ENCODE measurements at places on chromosomes 3 and 15. TPM values are rescaled to one million over a fixed set of nuclear protein-coding genes. Genes with fewer than 3 reads are reported as not detected.

GRCh38 chr15:39598186-39598850, 17.4 kb downstream of the THBS1 start:
- H3K27me3 ChIP-seq, result no peaks in the 10 kb centered on the region
- peaks cover 8% of the 10 kb centered on the region for H3K4me1 ChIP-seq
- H3K36me3 ChIP-seq, result peaks cover 11% of the 10 kb centered on the region
- H3K27ac ChIP-seq, result peak overlapping the region; percentile 55

DNA sequence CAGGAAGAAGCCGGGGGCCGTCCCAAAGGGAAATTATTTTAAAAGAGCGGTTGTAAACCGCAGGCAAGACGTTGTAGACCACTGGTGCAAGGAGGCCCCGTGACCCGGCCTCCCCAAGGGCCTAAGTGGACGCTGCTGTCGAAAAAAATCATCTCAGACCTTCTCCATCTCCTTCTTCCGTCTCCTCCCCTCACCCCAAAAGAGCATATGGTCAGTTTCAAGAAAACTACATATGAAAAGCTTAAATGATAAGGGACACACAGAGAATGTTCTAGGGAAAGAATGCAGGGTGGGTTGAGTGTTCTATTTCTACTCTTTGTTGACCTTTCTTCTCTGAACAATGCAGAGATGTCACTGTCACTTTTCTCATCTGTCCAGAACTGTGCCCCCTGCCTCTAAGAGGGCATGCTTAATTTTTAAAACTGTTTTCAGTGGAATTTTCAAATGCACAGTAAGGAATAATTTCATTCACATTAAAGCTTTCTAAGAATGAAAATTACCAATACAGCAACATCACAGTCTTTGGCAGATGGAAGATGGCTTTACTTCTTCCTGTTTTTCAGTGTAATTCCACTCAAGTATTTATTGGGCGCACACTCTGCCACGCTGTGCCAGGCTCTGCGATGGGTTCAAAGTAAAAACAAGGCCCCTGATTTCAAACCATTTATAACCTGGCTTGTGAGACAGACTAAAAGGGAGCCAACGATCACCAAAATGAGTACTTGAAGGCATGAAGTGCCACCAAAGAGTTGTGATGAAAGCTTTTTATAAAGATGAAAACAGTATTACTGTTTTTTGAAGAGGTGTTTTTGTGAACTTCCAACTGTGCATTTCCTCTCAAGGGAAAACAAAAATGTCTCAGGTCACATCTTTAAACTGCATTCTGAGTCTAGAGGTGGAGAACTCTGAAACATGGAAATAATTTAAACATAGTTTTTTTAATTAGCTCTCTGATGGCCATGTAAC, 891 bp upstream of the TOP2B start:
- no peak for DNase-seq
- H3K27ac ChIP-seq, result peak overlapping the region; percentile 97
- no peaks in the 10 kb centered on the region for H3K36me3 ChIP-seq
- H3K4me3 ChIP-seq, result peak overlapping the region; percentile 83

Gene GPR87
- not detected for total RNA-seq

Gene PIGX
- 41.0 TPM for total RNA-seq

DNA sequence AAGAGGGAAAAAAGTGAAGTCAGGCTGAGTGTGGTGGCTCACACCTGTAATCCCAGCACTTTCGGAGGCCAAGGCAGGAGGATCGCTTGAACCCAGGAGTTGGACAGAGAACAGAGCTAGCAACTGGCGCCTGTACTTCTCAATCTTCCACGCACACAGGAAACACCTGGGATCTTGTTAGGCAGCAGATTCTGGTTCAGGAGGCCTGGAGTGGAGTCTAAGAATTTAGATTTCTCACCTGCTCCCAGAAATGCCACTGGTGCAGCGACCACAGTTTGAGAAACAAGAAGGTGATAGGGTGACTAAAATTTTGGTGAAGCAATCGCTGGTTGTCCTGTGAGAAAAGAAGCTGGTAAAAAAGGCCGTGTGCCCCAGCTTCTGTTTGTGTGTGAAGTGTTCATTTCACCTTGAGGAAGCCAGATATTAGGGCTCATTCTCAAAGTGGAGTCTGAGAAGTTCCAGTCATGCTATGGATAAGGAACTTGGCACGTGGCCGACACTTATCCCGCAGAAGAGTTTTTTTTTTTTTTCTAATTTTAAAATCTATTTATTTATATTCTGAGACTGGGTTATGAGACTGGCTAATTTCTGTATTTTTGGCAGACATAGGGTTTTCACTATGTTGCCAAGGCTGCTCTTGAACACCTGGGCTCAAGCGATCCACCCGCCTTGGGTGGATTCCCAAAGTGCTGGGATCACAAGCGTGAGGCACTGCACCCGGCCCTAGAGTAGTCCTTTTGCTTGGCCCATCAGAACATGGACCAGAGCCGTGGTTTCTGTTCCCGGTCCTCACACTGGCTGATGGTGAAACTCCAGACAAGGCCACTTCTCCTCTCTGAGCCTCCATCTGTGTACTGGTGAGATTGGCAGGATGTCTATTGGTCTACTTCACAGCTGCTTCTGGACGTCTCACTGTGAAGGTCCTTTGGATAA, 324.6 kb upstream of the PROK2 start:
- H3K27ac ChIP-seq, result no peak overlapping the region
- peaks cover 32% of the 10 kb centered on the region for H3K4me1 ChIP-seq
- peaks cover 2% of the 10 kb centered on the region for H3K27me3 ChIP-seq
- H3K36me3 ChIP-seq, result no peaks in the 10 kb centered on the region
- no peak overlapping the region for H3K4me3 ChIP-seq

Gene SYNPR
- total RNA-seq, result 0.28 TPM

DNA sequence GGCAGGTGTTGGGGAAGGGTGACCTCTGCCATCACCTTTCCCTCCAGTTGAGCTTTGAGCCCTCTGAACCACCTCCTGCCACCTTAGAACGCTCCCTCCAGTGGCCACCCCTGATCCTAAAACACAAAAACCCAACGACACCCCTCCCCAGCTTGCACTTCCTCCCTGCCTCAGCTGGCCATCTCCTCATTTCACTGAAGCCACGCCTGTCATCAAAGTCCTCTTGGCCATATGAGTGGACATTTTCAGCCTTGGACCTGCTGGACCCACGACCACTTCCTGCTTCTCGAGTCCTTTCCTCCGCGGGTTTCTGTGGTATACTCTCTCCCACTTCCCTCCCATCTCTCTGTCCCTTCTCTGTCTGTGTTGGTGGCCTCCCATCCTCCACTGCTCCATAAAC, 48.5 kb upstream of the NR2C2 start:
- H3K27me3 ChIP-seq, result no peaks in the 10 kb centered on the region
- no peak overlapping the region for H3K4me3 ChIP-seq
- no peak overlapping the region for H3K27ac ChIP-seq
- DNase-seq, result peak; percentile 39

GRCh38 chr3:46163556-46164041, 44.5 kb downstream of the CCR1 start:
- no peak overlapping the region for H3K4me3 ChIP-seq
- no peaks in the 10 kb centered on the region for H3K4me1 ChIP-seq
- no peaks in the 10 kb centered on the region for H3K36me3 ChIP-seq
- no peak for DNase-seq

Gene IQCF6
- not detected for total RNA-seq

- H3K27me3 ChIP-seq, result no peaks in the 10 kb centered on the region
- no peaks in the 10 kb centered on the region for H3K4me1 ChIP-seq
- DNase-seq, result no peak
Observed at GRCh38 chr3:5047764-5048419, 68.7 kb downstream of the BHLHE40 start.

Gene IMPG2
- total RNA-seq, result 1.4 TPM

DNA sequence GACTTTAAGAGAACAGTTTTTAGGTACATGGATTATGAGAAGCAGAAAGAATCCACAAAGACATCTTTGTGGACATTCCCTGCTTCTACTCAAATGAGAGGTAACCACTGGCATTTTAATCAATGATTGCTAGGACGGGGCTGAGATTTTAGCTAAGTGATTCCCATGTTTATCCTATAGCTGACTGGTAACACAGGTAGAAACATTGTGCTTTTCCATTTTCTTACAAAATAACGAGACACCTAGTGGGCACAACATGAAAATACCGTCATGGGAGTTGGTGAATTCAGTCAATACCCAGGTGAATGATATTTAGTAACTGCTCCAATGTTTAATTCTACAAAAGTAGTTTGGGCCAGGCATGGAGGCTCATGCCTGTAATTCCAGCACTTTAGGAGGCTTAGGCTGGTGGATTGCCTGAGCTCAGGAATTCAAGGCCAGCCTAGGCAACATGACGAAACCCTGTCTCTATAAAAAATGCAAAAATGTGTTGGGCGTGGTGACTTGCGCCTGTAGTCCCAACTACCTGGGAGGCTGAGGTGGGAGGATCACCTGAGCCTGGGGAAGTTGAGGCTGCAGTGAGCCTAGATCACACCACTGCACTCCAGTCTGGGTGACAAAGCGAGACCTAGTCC, 37.2 kb upstream of the DENND4A start:
- no peak overlapping the region for H3K4me3 ChIP-seq
- H3K36me3 ChIP-seq, result no peaks in the 10 kb centered on the region
- H3K27me3 ChIP-seq, result no peaks in the 10 kb centered on the region
- no peak overlapping the region for H3K27ac ChIP-seq
- DNase-seq, result no peak

GRCh38 chr3:98770261-98771039, 7.3 kb downstream of the ST3GAL6 start:
- H3K27me3 ChIP-seq, result no peaks in the 10 kb centered on the region
- peak overlapping the region; percentile 24 for H3K27ac ChIP-seq
- H3K4me1 ChIP-seq, result no peaks in the 10 kb centered on the region
- no peak for DNase-seq

Gene MCTP2
- total RNA-seq, result 4.4 TPM

DNA sequence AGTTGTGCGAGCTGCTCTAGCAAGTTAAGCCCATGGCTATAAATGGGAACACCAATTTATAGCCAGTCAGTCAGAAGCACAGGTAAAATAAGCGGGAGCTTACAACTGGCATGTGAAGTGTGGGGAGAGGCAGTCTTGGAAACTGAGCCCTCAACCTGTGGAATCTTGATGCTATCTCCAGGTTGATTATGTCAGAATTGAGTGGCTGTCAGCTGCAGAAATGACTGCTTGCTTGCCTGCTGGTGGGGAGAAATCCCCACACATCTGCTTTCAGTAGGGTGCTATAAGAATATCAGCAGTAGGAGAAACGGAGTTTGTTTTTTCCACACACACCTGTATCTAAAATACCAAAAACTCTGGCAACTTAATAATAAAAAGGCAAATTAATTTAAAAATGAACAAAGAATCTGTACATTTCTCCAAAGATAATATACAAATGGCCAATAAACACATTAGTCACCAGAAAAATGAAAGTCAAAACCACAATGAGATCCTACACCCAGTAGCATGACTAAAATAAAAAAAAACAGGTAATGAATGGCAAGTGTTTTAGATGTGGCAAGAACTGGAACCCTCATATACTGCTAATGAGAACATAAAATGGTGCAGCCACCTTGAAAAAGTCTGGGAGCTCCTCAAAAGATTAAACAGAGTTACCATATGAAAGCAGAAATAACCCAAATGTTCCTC, 26.0 kb upstream of the MAP4 start:
- peaks cover 21% of the 10 kb centered on the region for H3K4me1 ChIP-seq
- no peak overlapping the region for H3K27ac ChIP-seq
- DNase-seq, result no peak
- H3K4me3 ChIP-seq, result no peak overlapping the region

Measured in sigmoid colon (tissue), 7 donors.